Gastroesophageal sphincter (tissue), 4 donors: ENCODE measurements at places on chromosomes 1 and 21.

GRCh38 chr1:41380979-41381691 lies 19.9 kb downstream of the FOXO6 start:
- peaks cover 16% of the 10 kb centered on the region for H3K4me1 ChIP-seq
- peak overlapping the region; percentile 72 for H3K4me3 ChIP-seq
- H3K36me3 ChIP-seq = peaks cover 22% of the 10 kb centered on the region
- ATAC-seq = peak; percentile 8

DNA sequence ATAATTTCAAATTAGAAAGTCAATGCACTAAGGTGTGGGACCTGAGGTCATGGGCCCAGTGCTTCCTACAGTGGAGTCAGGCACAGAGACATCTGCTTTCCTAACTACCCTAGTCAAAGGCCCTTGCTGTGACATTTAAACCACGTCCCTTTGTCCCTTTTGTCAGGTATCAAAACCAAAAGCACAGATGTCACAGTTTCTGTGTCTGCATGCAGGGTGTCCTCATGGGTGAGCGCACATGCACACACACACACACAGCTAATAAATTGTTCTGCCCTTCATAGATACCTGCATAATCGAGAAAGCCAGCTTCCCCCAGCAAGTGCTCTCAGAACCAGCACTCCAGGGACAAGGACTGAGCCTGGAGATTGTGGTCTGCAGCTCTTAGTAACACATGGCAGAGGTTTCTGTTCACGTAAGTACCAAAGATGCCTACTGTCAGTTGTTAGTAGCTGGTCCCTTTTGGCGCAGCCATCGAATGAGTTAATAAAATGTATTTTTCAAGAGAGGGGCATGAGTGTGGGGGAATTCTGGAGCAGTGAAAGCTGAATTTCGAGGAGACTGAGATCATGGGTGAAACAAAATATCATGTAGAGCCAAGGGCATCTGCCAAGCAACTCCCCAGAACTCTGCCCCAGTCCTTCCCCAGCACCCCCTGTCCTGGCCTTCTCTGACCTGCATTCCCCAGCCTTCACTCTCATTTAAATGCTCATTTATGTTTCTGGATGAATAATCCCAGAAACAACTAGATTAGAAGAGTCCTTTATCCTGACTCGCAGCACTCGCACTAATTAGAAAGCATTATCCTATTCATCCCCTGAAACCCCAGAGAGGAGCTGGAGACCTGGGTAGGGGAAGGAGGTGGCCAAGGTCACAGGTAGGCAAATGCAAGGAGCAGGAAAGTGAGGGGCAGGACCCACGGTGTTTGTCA lies 25.5 kb downstream of the TNR start:
- no peak overlapping the region for H3K27ac ChIP-seq
- no peak overlapping the region for H3K4me3 ChIP-seq
- H3K4me1 ChIP-seq = no peaks in the 10 kb centered on the region
- H3K27me3 ChIP-seq = peaks cover 20% of the 10 kb centered on the region
- ATAC-seq = no peak

GRCh38 chr21:32330784-32331311 lies 32.2 kb downstream of the MRAP start:
- peaks cover 35% of the 10 kb centered on the region for H3K4me1 ChIP-seq
- ATAC-seq = no peak
- H3K27ac ChIP-seq = no peak overlapping the region

DNA sequence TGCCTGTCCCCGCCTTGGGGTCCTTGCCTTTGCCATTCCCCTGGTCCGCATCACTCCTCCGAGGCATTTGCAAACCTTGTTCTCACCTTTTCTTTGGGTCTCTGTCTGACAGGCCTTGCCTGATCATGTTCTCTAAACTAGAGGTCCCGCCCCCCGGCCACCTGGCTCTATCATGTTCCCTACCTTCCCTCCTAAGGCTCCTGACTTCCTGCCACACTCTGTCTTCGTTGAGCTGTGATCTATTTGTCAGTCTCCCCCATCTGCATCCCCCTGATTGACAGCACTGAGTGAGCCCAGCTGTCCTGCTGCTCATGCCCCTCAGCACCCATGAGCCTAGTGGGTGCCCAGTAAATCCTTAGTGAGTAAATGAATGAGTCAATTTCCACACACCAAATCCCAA lies 22.8 kb downstream of the ERG start:
- no peaks in the 10 kb centered on the region for H3K36me3 ChIP-seq
- H3K4me3 ChIP-seq = no peak overlapping the region
- peaks cover 37% of the 10 kb centered on the region for H3K27me3 ChIP-seq
- H3K27ac ChIP-seq = no peak overlapping the region

GRCh38 chr1:159753386-159753785 lies 27.4 kb upstream of the DUSP23 start:
- no peaks in the 10 kb centered on the region for H3K27me3 ChIP-seq
- no peak for ATAC-seq
- H3K27ac ChIP-seq = peak overlapping the region; percentile 23

GRCh38 chr1:228818296-228818695 lies 83.0 kb downstream of the RHOU start:
- no peak overlapping the region for H3K27ac ChIP-seq
- H3K36me3 ChIP-seq = no peaks in the 10 kb centered on the region
- H3K4me3 ChIP-seq = no peak overlapping the region
- ATAC-seq = no peak
- H3K27me3 ChIP-seq = no peaks in the 10 kb centered on the region

DNA sequence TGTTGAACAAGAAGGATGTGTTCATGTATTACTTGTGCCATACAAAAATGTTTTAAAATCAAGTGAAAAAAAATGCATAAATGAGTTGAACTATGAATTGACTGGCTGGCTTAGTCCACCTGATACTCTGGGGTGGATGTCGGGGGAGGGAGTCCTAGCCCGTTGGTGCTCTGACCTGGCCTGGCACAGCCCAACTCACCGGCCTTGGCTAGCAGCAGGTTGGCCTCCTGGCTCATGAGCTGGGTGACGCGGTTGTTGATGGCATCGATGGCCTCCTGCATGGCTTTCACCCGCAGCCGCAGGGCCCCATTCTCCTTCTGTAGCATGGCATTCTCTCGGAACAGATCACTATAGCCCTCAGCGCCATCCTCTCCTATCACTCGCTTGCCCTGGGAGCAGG lies 21.6 kb downstream of the KIF21B start:
- no peak for ATAC-seq
- no peak overlapping the region for H3K4me3 ChIP-seq
- no peak overlapping the region for H3K27ac ChIP-seq
- H3K4me1 ChIP-seq = no peaks in the 10 kb centered on the region
- peaks cover 24% of the 10 kb centered on the region for H3K36me3 ChIP-seq

DNA sequence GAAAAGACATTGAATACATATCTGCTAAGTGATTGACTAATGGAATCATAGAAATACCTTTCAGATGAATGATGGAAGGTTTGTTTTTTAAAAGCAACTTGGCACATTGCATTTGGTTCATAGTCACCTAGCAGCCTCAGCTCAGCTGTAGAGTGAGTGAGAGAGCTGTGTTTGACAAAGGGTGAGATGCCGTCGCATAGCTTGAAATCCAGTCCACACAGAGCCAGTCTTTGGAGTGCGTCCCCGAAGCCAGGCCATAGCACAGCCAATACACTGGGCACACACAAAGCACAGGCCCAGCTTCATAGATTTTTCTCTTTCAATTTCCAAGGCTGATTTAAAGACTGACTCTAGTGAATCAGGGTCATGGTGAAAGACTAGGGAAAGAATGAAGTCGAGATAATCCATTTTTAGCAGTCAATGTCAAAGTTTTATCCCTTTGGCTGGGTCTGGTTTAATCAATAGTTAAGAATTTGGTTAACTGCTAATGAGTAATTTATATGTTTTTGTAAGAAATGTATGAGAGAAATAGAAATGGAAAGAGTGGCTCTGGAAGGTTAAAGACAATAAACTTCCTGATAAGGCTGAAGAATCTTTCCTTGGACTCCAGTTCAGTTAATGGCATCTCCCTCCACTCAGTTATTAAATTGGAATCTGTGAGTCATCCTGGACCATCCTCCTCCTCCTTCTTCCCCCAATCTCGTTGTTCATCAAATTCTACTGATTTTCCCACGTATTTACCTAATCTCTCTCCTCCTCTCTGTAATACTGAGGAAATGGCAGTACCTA lies 101.2 kb upstream of the IRF2BP2 start:
- ATAC-seq = no peak
- H3K4me3 ChIP-seq = no peak overlapping the region
- peak overlapping the region; percentile 45 for H3K27ac ChIP-seq

GRCh38 chr1:68141071-68142021 lies 90.9 kb upstream of the DIRAS3 start:
- ATAC-seq = peak; percentile 50
- H3K4me3 ChIP-seq = no peak overlapping the region
- no peaks in the 10 kb centered on the region for H3K27me3 ChIP-seq
- H3K27ac ChIP-seq = peak overlapping the region; percentile 91

- no peak overlapping the region for H3K4me3 ChIP-seq
- H3K27me3 ChIP-seq = no peaks in the 10 kb centered on the region
- no peak overlapping the region for H3K27ac ChIP-seq
- H3K4me1 ChIP-seq = no peaks in the 10 kb centered on the region
- no peak for ATAC-seq
Measured at GRCh38 chr1:193850745-193851144, 664.3 kb upstream of the B3GALT2 start.

GRCh38 chr1:198711837-198712236 lies 73.0 kb downstream of the PTPRC start:
- H3K36me3 ChIP-seq = no peaks in the 10 kb centered on the region
- ATAC-seq = no peak
- no peaks in the 10 kb centered on the region for H3K4me1 ChIP-seq
- no peak overlapping the region for H3K27ac ChIP-seq
- no peaks in the 10 kb centered on the region for H3K27me3 ChIP-seq
- no peak overlapping the region for H3K4me3 ChIP-seq

DNA sequence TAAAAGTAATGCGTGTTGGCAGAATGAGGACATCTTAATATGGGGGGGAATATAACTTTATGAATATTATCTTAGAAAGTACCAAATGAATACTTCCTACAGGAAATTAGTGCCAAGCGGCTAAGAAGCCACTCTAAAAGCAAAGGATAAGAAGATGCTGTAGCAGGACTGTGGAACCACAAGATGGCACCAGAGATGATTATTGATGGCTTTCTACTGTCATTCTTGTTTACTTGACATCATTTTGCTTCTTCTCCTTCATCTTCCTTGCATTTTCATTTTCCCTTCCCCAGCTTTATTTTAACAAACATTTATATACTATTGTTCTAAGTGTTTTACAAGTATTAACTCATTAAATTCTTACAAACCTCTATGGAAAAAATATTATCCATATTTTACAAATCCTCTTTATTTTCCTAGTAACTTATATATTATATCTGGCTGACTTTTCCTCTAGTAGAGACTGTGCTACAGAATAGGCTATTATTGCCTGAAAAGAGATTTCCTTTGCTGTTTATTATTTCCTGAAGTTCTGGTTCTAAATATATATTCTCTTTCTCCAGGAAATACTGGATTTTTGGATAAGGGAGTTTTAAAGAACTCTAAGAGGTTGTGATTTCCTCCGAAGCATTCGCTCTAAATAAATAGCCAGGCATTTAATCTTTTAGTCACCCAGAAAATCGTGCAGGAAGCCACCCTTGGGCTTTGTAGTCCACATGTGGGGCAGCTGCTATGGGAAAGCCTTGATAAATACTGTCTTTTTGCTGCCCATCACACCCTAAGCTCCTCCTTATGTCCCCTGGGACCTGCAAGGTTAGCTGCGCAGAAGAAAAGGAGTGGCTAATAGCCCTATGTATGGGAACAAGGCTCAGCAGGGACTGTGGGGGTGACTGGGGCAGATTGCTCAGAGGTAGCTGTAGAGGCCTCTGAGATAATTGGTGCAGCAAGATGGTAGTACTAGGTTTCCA lies 69.8 kb downstream of the TPR start:
- H3K27me3 ChIP-seq = no peaks in the 10 kb centered on the region
- ATAC-seq = no peak
- H3K27ac ChIP-seq = no peak overlapping the region
- H3K4me3 ChIP-seq = no peak overlapping the region
- peaks cover 7% of the 10 kb centered on the region for H3K36me3 ChIP-seq

GRCh38 chr1:184695023-184695422 lies 59.6 kb downstream of the EDEM3 start:
- H3K4me3 ChIP-seq = no peak overlapping the region
- no peaks in the 10 kb centered on the region for H3K27me3 ChIP-seq
- H3K27ac ChIP-seq = no peak overlapping the region
- ATAC-seq = no peak
- peaks cover 45% of the 10 kb centered on the region for H3K36me3 ChIP-seq
- H3K4me1 ChIP-seq = no peaks in the 10 kb centered on the region

DNA sequence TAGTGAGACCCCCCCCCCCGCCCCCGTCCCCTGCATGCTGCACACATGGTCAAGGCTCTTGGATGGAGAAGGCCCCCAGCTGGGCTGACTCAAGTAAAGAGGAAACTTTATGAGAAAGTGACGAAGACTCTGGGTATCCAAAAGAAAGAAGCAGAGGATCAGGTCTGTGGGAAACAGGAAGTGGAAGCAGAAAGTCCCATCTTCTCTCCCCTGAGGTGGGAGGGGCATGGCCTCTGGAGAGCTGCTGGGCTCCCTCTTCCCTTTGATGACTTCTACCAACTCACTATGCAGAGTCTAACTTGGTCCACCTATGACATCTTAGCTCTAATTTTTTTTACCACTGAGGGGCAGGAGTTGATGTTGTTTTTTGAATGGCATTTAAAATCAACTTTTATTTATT lies 42.7 kb upstream of the LIN9 start:
- H3K27ac ChIP-seq = no peak overlapping the region
- no peak overlapping the region for H3K4me3 ChIP-seq
- no peaks in the 10 kb centered on the region for H3K27me3 ChIP-seq
- no peaks in the 10 kb centered on the region for H3K36me3 ChIP-seq

- ATAC-seq = no peak
- H3K36me3 ChIP-seq = no peaks in the 10 kb centered on the region
- H3K4me3 ChIP-seq = no peak overlapping the region
- peaks cover 62% of the 10 kb centered on the region for H3K4me1 ChIP-seq
- no peaks in the 10 kb centered on the region for H3K27me3 ChIP-seq
- peak overlapping the region; percentile 17 for H3K27ac ChIP-seq
Measured at GRCh38 chr1:26701995-26702679, 6.3 kb downstream of the ARID1A start.

GRCh38 chr1:20405893-20406604 lies 80.0 kb downstream of the CAMK2N1 start:
- H3K4me1 ChIP-seq = no peaks in the 10 kb centered on the region
- no peak overlapping the region for H3K27ac ChIP-seq
- peaks cover 46% of the 10 kb centered on the region for H3K27me3 ChIP-seq
- no peaks in the 10 kb centered on the region for H3K36me3 ChIP-seq
- ATAC-seq = no peak
- no peak overlapping the region for H3K4me3 ChIP-seq

DNA sequence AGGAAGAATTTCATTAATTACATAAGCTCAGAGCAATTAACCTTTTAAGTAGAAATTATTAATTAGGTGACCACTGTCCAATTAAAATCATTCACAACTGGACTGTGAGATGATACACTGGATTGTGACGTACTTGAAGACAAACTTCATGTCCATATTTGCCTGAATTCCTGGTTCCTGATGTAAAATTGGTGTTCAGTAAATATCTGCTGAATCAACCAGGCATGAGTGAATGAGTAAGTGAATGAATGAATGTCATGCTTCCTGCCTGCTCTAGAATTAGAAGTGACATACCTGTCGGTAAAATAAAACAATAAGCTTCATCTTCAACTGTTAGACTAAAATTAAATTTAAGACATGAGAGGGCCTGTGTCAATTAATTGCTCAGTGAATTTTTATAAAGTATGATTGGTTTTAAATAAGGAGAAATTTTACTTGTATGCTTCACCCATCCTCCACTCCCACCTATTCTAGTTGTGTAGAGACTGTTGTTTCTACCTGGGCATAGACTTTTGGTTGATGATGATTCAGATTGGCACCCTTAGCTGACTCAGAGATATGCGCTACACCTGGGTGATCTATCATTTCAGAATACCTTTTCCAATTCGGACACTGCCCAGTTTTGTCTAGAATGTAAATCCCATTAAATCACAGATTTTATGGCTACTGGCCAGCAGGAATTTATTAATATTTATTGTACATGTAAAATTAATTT lies 56.9 kb upstream of the PTGS2 start:
- no peaks in the 10 kb centered on the region for H3K4me1 ChIP-seq
- H3K36me3 ChIP-seq = no peaks in the 10 kb centered on the region
- ATAC-seq = no peak
- H3K4me3 ChIP-seq = no peak overlapping the region
